Foreskin keratinocyte (primary cell): ENCODE measurements at places on chromosomes 4 and X. TPM values are rescaled to one million over a fixed set of nuclear protein-coding genes. Genes with fewer than 3 reads are reported as not detected.
A peak's percentile ranks its signal among the peaks of the same experiment; 100 is the strongest.

DNA sequence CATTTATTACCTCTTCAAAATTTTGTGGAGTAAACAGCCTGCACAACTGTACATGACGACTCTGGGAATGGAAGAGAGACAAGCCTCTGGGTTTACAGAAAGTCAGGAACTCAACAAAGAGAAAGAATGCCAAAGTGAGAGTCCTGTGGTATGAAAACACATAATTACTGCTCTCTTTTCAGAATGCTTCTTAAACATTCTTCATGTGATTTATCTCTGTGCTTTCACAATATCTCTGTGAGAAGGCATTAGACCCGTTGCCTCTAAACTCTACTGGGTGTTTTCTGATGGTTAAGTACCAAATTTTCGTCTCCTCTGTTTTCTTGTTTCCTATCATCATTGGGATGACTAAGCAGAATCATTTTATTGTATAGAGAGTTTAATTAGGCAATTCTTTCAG lies 966.6 kb upstream of the SLIT2 start:
- no peak for DNase-seq

DNA sequence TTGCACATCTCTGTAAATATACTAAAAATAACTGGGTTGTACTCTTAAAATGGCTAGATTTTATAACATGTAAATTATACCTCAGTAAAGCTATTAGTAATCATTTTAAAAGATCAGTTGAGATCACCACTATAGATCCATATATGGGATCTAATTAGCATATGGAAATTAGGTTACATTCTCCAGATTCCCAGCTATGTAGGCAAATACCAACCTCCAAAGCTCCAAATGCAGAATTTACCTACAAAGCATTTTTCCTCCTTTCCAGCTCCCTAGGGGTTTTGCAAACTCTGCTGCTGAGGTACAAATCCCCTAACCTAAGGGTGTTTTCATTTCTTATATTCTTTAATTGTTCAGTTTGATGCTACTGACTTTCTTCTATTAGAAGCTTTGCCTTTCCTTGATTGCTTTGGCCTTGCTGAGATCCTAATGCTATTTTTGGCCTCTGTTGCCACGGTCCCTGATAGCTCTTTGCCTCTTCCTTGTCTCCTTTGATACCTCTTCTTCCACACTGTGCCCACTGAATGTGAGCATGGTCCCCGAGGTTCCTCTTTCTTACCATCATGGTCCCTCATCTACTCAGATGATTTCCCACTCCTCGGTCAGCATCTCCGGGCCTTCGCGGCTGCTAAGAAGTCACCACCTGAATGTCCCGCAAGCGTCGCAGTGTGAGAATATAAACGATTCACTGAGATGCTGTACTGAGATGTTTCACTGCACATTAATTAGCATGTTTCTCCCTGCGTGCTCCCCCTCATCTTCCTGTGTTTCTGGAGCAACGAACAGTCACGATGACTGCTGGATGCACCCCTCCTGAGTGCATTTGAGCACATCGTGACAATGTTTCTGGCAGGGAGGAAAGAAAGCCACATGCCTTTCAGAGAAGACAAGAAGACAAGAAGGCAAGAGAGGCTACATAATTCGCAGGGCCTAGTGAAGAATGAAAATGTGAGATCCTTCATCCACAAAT lies 23.8 kb downstream of the ENPP6 start:
- no peak for DNase-seq

DNA sequence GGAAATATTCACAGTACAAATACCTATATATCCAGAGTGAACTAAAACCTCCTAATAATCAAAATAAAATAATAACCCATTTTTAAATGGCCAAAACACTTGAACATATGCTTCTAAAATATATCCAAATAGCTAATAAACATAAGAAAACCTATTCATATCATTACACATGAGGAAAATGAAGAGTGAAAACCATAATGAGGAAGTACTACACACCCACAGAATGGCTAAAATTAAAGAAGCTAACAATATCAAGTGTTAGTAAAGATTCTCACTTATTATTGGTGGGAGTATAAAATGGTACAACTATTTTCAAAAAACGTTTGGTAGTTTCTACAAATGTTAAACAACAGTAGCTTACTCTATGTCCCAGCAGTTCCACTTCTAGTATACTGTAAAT lies 92.1 kb downstream of the KLHL13 start:
- no peak for DNase-seq

RTL9 gene
- polyA plus RNA-seq: 0.03 TPM in 2 replicates

USP51 gene
- 0.20 and 0.25 TPM in 2 replicates for polyA plus RNA-seq

GRCh38 chr4:154503598-154503997 lies 12.0 kb upstream of the DCHS2 start:
- no peak for DNase-seq

DNA sequence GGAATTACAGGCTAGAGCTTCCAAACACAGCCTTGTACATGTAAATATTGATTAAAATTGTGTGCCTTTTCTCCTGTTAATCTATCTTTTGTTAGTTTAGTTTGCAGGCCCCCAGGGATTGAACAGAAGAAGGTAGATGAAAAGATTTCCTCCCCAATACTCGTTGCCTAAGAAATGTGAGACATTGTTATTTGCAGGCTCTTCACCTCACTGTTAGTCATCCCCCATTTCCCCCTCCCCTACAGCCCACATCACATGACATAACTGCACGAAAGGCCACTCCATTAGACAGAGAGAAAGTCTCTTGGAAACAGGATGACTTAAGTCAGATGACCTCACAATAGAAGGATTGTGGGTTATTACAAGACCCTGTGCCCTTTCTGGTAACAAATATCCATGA lies 13.3 kb upstream of the MID1 start:
- DNase-seq: peak; percentile 78

- DNase-seq: no peak
Observed at GRCh38 chr4:88207171-88207570, 48.7 kb upstream of the ABCG2 start.

DNA sequence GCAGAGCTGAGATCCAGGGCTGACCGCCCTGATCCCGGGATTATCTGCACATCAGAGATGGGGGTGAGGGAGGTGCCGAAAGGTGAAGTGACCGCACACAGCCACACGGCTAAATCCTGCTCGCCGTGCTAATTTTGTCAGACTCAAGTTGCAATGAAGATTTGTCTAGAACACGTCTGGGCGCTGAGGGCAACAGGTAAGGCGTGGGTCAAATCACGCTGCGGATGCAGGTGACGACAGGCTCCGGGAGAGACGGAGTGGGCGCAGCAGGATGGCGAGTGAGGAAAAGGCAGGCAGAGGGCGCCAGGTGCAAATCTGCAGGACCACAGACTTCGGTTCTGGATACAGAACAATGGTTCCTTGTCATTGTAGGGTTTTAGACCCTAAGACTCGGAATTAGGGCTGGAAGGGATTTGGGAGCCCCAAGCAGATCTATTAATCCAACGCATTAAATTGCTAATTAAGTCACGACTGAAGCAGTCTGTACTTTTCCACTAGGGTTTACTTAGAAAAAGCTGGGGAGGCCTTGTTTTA lies 1.9 kb upstream of the TBC1D14 start:
- DNase-seq: no peak

- no peak for DNase-seq
Observed at GRCh38 chrX:31929366-31929765, 857.5 kb upstream of the FTHL17 start.

DNA sequence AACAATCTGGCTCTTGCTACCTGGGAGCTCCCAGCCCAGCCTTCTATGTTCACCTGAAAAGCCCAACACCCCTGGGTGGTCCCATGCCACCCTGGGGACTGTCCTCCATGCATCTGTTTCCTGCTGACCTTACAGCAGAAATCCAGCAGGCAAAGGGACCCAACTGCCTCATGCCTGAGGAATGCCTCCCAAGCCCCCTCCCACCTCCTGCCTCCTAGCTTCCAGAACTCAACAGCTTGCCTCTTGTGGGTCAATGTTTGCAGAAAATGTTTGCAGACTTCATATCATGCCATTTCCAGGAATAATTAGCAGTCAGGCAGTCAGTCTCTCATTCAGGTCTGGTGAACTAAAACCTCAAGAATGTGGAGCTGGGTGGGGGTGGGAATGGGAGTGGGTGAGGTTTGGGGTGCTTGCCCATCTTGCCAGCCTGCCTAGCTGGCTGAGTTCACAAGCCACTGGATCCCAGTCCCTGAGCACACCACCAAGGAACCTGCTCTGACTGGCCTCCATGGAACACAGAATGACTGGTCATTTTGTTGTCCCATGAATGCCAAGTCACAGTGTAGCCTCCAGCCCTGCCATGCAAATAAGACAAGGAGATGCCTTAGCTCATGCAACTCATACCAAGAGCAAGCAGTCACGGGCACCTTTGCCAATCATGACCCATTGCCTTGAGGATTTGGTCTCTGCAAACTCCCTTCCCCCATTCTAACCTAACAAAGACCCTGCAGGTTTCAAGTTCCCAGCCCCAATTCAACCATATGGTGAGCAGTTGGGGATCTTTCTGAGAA lies 12.1 kb upstream of the PLAC1 start:
- peak; percentile 92 for DNase-seq

- no peak for DNase-seq
Observed at GRCh38 chrX:154004315-154004714, 15.4 kb downstream of the IRAK1 start.

DNA sequence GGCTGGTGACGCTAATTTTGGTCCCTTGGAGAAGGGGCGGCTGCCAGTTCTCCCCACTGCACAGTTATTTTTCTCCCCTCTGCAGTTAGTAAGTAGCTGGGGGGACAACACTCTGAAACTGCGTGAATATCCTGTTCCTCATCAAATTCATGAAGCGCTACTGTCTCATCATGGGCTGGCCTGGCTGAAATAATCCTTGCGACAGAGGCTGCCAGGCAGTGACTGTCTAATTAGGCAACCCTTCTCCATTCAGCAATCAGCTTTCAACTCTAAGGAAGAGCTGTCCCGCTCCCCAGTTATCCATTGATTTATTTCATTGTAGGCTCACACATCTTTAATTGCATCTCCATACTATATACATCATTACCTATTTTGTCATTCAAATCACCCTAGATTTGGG lies 8.2 kb downstream of the SH3TC1 start:
- DNase-seq: no peak

DNA sequence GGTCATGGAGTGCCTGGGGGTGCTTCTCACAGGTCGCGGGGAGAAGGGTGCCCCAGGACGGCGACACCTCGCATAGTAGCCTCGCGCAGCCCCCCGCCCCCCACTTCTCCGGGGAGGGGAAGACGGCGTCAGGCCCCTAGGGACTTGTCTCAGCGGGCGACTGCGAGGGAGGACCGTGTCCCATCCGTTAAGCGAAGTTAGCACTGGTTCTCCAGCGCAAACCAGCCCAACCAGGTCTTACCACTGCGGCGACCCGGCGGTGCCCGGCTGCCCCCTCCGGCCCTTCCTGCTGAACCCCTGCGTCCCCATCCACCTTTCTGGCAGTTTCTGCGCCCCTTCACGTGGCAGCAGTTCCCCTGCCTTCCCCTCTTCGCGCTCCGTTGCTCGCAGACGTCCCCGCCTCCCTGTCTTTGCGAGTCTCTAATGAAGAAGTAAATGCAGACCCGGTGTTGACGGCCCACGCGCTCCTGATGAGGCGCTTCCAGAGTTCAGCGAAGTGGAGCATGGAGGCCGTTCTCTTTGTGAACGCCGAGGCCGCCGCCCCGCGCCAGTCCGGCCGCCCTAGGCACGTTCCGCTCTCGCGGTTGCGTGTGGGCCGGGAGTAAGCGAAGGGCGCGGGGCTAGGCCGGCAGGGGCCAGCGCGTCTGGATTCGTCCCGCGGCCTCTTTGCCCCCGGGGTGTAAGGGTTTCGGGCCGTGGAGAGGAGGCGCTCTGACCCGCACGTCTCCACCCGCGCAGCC lies 3.0 kb downstream of the SLIT2 start:
- no peak for DNase-seq

GRCh38 chrX:49627086-49627777 lies 28.4 kb downstream of the GAGE1 start:
- peak; percentile 4 for DNase-seq

- DNase-seq: no peak
Observed at GRCh38 chrX:101729986-101730385, 70.3 kb upstream of the ARMCX2 start.

- no peak for DNase-seq
Observed at GRCh38 chrX:101732870-101733269, 73.2 kb upstream of the ARMCX2 start.

DNA sequence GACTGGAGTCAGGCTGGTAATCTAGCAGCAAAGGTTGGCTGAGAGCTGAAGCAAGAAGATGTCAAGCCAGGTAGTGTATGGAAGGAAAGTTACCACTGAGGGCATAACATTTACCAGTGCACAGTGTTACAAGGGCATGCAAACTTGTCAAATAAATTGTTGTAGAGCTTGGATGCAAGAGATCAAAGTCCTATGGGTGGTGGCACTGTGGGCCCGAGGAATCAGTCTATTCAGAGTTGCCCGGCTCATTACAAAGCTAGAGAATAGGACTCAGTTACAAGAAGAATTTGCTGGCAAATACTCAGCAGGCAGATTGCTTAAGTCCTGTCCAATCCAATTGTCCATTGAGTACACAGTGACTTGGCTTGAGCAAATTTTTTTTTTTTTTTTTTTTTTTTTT lies 2043.8 kb downstream of the ARAP2 start:
- DNase-seq: no peak

UGT2B11 gene
- not detected in 2 replicates for polyA plus RNA-seq

- no peak for DNase-seq
Observed at GRCh38 chr4:88879991-88880390, 177.0 kb downstream of the FAM13A start.

GABRQ gene
- 0.02 TPM in 1 of 2 replicates, not detected in the other for polyA plus RNA-seq

GRCh38 chr4:125016892-125017299 lies 297.9 kb upstream of the FAT4 start:
- DNase-seq: no peak

GRCh38 chr4:31647786-31648185 lies 927.6 kb downstream of the PCDH7 start:
- DNase-seq: peak; percentile 70

- DNase-seq: peak; percentile 68
Observed at GRCh38 chr4:166675411-166675810, 558.9 kb downstream of the SPOCK3 start.

COX7B gene
- 546 and 558 TPM in 2 replicates for polyA plus RNA-seq

DNA sequence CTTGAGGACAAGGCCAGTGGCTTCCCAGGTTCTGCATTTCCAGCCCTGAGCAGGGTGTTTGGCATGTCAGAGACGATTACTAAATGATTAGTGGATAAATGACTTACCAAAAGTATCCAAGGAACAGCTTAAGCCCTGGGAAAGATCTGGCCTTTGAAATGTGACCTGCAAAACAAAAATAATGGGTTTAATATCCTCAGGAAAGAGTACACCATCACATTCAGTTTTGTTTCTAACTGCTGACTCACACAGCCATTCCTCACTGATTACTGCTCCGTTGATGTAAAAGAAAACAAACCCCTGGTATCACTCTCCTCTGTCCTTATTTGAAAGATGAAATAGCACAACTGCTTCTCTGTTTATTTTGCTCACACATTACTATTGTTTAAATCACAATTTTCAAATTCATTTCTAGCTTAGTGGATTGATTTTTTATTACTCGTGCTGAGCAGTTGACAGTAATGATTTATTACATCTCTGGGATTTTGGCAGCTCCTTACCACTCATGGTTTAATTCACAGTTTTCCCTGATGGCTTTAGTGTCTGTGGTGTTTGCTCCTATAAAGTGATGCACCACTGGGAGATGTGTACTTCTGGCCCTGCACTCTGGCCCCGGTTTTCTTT lies 117.0 kb downstream of the CBLL2 start:
- peak; percentile 51 for DNase-seq

GRCh38 chr4:122588453-122589238 lies 32.2 kb downstream of the IL21 start:
- DNase-seq: peak; percentile 20

ZAR1 gene
- not detected in 2 replicates for polyA plus RNA-seq
